Uterus (tissue), 4 donors: ENCODE measurements at places on chromosomes 13 and 19.

DNA sequence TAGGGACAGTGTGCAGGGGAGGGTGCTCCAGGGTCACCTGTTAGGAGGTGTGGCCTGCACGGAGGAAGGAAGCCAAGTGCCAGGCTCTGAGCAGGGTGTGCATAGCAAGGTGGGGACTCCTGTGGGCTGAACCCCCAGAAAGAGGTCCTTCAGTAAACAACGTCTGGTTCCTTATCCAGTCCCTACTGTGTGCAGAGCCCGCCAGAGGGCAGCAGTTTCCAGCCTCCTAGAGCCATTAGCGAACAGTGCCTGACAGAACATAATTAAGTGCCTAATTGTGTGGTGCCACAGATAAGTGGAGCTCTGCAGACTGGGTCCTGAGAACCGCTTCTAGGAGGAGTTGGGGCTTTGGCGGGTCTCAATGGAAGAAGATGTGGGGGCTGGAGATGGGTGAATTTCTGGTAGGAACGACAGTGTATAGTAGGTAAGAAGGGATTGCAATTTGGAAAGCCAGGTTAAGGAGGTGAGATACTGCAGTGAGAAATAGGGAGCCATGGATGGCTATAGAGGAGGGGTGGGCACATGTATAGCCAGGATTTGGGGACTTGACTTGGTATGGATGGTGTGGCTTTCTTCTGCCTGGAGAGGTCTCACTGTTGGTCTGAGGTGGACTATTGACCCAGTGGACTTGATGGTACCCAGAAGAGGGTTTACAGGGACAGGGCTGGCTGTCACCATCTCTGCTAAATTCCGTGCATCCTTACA is 323.1 kb downstream of the ZNF536 start:
- no peak overlapping the region for H3K4me3 ChIP-seq
- H3K4me1 ChIP-seq, result no peaks in the 10 kb centered on the region
- H3K27me3 ChIP-seq, result no peaks in the 10 kb centered on the region
- no peak overlapping the region for H3K27ac ChIP-seq

DNA sequence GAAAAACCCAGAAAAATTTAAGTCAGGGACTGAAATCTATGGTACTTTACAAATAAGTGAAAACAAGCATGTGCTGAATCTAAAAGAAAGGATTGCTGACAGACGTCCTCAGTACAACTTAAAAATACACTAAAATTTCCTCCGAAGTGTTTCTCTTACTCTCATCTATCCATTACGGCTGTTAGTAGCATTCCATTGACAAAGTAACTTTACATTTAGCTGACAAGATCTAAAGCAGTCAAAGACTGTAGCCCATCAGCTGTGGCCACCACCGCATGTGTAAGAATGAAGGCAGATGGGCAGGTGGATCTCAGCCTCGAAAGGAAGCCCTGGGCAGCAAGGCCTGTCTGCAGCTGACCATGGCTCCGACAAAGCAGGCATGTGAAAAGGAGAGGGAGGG is 59.0 kb downstream of the FLT1 start:
- no peak overlapping the region for H3K4me3 ChIP-seq
- H3K4me1 ChIP-seq, result no peaks in the 10 kb centered on the region
- H3K27ac ChIP-seq, result no peak overlapping the region

- H3K4me3 ChIP-seq, result peak overlapping the region; percentile 10
- no peaks in the 10 kb centered on the region for H3K36me3 ChIP-seq
- H3K27ac ChIP-seq, result no peak overlapping the region
- DNase-seq, result peak; percentile 18
- H3K27me3 ChIP-seq, result no peaks in the 10 kb centered on the region
Measured at GRCh38 chr19:23071147-23071511, 45.7 kb upstream of the ZNF730 start.

DNA sequence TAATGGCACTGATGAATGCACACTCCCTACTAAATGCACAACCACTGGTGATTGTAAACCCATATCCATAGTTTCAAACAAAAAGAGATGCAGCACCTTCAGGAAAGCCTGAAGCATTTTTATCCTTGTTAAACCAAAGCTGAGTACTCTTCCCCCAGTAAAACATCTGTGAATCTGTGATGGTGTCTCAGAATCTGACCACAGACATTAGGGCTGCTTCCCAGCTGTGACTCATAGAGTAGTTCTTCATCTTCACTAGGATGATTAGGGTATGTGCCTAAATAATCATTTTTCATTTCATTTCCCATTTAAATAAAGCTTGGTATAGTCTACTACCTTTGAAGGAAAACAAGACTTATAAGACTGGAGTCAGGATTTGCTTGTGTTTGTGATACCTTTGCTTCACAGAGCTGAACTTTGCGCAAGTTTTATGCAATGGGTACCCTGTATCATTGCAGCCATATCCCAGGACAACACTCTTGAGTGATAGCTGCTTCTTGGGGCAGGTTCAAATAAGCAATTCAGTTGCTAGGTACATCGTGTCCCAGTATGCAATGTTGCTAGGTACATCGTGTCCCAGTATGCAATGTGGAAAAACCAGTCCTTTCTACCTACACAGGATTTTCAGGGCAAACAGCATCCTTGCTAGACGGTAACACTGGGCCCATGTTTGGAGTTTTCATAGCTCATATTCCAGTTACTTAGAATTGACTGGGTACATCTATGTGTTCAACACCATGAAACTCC is 277.1 kb downstream of the IRS2 start:
- H3K27me3 ChIP-seq, result no peaks in the 10 kb centered on the region
- no peak overlapping the region for H3K27ac ChIP-seq
- H3K4me1 ChIP-seq, result no peaks in the 10 kb centered on the region
- no peaks in the 10 kb centered on the region for H3K36me3 ChIP-seq

GRCh38 chr13:111506125-111506524 is 185.7 kb downstream of the TEX29 start:
- H3K27me3 ChIP-seq, result no peaks in the 10 kb centered on the region
- no peak overlapping the region for H3K27ac ChIP-seq
- no peak overlapping the region for H3K4me3 ChIP-seq
- no peak for DNase-seq
- no peaks in the 10 kb centered on the region for H3K4me1 ChIP-seq
- H3K36me3 ChIP-seq, result no peaks in the 10 kb centered on the region

DNA sequence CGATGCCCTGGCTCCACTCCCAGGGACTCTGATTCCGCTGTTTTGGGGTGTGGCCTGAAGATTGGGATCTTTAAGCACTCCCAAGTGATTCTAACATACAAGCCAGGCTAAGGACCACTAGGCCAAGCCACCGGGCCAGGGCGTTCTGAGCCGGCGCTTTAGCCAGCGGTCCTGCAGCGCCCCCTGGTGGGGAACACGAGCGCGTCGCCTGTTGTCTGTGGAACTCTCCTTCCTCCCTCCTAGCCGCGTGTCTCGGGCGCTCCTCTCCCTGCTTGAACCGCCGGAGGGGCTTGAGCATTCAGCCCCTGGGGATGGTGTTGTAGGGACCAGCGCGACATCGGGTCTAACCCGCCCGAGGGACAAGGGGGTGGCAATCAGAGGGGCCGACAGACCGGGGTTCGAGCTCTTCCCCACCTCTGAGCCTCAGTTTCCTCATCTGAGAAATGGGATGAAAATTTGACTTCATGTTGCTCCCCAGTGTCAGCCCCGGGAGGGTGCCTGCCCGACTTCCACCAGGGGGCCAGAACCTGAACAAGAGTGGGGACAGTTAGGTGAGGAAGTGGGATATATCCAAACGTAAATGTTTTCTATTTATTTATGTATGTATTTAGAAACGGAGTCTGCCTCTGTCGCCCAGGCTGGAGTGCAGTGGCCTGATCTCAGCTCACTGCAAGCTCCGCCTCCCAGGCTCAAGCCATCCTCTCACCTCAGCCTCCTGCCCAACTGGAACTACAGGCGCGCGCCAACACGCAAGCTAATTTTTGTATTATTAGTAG is 18.0 kb upstream of the PNMA8B start:
- H3K36me3 ChIP-seq, result no peaks in the 10 kb centered on the region
- H3K4me1 ChIP-seq, result peaks cover 3% of the 10 kb centered on the region
- DNase-seq, result peak; percentile 73
- H3K4me3 ChIP-seq, result no peak overlapping the region
- no peaks in the 10 kb centered on the region for H3K27me3 ChIP-seq
- no peak overlapping the region for H3K27ac ChIP-seq

GRCh38 chr13:88112526-88112925 is 441.4 kb downstream of the SLITRK5 start:
- DNase-seq, result no peak
- H3K27ac ChIP-seq, result no peak overlapping the region
- no peak overlapping the region for H3K4me3 ChIP-seq
- no peaks in the 10 kb centered on the region for H3K36me3 ChIP-seq
- no peaks in the 10 kb centered on the region for H3K27me3 ChIP-seq

GRCh38 chr13:72820156-72820897 is 38.4 kb downstream of the PIBF1 start:
- no peaks in the 10 kb centered on the region for H3K27me3 ChIP-seq
- H3K36me3 ChIP-seq, result no peaks in the 10 kb centered on the region
- H3K4me3 ChIP-seq, result no peak overlapping the region
- H3K4me1 ChIP-seq, result no peaks in the 10 kb centered on the region

- H3K36me3 ChIP-seq, result no peaks in the 10 kb centered on the region
- H3K27ac ChIP-seq, result no peak overlapping the region
- peak; percentile 45 for DNase-seq
- no peaks in the 10 kb centered on the region for H3K4me1 ChIP-seq
- no peaks in the 10 kb centered on the region for H3K27me3 ChIP-seq
Measured at GRCh38 chr13:41577436-41577835, 120.1 kb downstream of the RGCC start.

- H3K27me3 ChIP-seq, result no peaks in the 10 kb centered on the region
- no peak overlapping the region for H3K27ac ChIP-seq
- no peak overlapping the region for H3K4me3 ChIP-seq
Measured at GRCh38 chr19:14103310-14103709, 12.8 kb upstream of the SAMD1 start.

- no peak overlapping the region for H3K4me3 ChIP-seq
- H3K4me1 ChIP-seq, result no peaks in the 10 kb centered on the region
- DNase-seq, result no peak
- no peak overlapping the region for H3K27ac ChIP-seq
- H3K27me3 ChIP-seq, result no peaks in the 10 kb centered on the region
- H3K36me3 ChIP-seq, result no peaks in the 10 kb centered on the region
Measured at GRCh38 chr13:30053939-30054338, 203.5 kb upstream of the UBL3 start.

GRCh38 chr19:15288146-15288963 is 44.0 kb downstream of the BRD4 start:
- H3K4me1 ChIP-seq, result peaks cover 29% of the 10 kb centered on the region
- no peaks in the 10 kb centered on the region for H3K36me3 ChIP-seq
- no peak for DNase-seq
- H3K27me3 ChIP-seq, result no peaks in the 10 kb centered on the region

DNA sequence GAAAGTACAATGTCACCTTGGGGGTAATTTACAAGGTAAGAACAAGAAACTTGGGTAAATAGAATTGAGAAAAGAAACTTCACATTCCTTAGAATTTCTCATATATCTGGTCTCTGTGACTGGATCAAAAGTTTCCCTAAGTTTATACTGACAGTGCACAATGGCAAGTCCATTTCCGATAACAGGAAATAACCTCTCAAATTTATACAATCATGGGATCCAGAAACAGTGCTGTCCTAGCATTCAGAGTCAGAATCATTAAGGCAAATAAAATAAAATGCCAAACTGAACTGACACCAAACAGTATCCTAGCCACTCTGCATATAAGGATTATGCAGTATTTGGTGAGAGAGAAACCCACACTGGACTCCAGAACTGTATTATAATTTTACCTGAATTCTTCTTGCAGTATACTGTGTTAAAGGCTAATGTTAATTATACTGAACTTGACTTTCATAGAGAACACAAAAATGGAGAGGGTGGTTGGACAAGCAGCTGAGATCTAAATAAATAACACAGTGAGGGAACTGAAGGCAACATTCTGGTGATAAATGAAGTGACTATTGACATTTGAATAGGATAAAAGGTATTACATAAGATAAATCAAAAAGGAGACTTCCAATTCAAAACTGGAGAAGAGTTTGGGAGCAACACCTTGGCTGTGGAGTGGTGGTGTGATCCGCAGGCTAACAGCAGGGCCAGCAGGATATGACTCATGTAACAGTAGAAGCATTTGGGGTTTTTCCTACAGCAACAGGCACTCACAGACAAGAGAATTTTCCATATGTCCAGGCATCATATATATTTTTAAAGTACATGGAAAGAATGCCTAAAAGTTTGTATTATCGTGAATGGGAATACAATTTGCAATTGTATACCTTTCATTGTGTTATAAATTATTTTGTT is 932.5 kb upstream of the MIR17HG start:
- no peak overlapping the region for H3K4me3 ChIP-seq
- no peak overlapping the region for H3K27ac ChIP-seq
- H3K36me3 ChIP-seq, result no peaks in the 10 kb centered on the region
- DNase-seq, result no peak
- H3K27me3 ChIP-seq, result no peaks in the 10 kb centered on the region
- no peaks in the 10 kb centered on the region for H3K4me1 ChIP-seq

DNA sequence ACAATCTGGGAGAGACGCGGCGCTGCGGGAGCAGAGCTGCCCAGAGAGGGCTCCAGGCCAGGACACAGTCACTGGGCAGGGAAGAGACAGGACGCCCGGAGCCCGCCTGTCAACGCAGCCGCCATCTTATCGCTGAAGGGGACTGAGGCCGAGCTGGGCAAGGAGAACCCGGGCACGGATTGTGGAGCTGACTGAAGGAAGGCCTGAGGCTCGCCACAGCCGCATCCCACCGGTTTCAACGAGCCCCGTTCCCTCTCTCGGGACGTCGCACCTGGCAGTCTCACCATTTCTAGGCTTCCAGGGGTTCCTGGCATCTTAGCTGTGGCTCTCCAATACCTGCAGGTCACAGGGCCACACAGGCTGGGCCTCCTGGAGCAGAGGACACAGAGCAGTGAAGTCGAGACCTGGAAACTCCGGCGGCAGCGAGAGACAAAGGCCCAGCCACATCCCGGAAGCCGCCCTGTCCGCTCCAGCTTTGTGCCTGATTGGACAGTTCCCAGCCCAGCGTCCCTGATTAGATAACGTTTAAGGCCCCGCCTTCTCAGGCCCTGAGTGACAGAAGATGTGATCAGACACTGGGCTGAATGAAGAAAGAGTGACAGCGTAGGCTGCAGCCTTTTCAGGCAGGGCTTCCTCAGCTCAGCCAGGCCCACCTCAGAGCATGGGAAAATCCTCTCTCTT is at the start of gene ZNF91:
Gene ZNF91, minus strand, starts transcription at position 431 of the 681 bp plus-strand sequence. Its CDS starts 117 bp downstream, at position 314.
- DNase-seq, result peak; percentile 97
- peak within 1 kb of the TSS; percentile 89 for H3K27ac ChIP-seq
- H3K4me1 ChIP-seq, result peaks cover 3% of the 10 kb centered on the region
- H3K27me3 ChIP-seq, result no peaks in the 10 kb centered on the region

- DNase-seq, result no peak
- H3K4me1 ChIP-seq, result no peaks in the 10 kb centered on the region
- H3K4me3 ChIP-seq, result no peak overlapping the region
Measured at GRCh38 chr13:66506979-66507378, 723.2 kb downstream of the PCDH9 start.

DNA sequence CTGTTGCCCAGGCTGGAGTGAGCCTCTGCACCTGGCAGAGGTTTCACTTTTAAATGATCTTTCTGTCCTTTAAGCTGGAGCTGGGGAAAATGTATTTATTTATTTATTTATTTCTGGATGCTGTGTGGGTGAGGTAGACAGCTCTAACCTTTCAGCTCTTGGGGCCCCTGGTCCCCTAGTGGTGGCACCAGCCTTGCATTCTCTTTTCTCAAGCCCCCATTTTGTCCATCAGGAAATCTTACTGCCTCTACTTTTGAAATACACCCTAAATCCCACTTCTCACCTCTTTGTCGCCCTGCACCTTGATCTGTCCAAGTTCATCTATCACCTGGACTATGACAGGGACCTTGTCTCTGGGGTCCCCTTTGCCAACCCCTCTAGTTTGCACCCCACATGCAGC is 2.1 kb upstream of the B9D2 start:
- no peaks in the 10 kb centered on the region for H3K36me3 ChIP-seq
- no peak overlapping the region for H3K27ac ChIP-seq
- no peak for DNase-seq
- H3K27me3 ChIP-seq, result no peaks in the 10 kb centered on the region
- no peak overlapping the region for H3K4me3 ChIP-seq
